ENCODE measurements at places on chromosomes 12 and 14.

GRCh38 chr14:33307691-33308251 is 369.1 kb downstream of the NPAS3 start:
- peak; percentile 81 for DNase-seq

GRCh38 chr14:68811171-68811570 is 18.3 kb upstream of the ZFP36L1 start:
- DNase-seq = no peak

DNA sequence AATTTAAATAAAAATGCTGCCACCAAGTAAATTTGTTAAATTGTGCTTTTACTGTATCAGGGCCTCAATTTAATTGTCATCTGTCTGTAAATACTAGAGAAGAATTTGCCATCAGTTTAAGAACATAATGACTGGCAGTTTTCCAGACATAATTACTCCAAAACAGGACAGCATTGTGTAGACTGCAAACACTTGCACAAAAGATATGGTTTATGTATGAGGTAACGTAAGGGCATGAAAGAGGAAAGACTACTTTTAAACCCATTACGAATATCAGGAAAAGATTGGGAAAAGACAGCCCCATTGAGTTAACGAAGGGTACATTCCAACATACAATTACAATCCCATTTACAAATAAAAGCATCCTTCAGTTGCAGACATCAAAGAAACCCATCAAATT is 59.8 kb upstream of the KRR1 start:
- no peak for DNase-seq

GRCh38 chr12:110798461-110798860 is 48.3 kb upstream of the CCDC63 start:
- DNase-seq = no peak

GRCh38 chr12:61521258-61521657 is 738.9 kb upstream of the USP15 start:
- DNase-seq = no peak

GRCh38 chr12:52338241-52338960 is 17.2 kb upstream of the KRT83 start:
- no peak for DNase-seq

- DNase-seq = peak; percentile 11
Measured at GRCh38 chr14:53742233-53742620, 214.4 kb downstream of the BMP4 start.

DNA sequence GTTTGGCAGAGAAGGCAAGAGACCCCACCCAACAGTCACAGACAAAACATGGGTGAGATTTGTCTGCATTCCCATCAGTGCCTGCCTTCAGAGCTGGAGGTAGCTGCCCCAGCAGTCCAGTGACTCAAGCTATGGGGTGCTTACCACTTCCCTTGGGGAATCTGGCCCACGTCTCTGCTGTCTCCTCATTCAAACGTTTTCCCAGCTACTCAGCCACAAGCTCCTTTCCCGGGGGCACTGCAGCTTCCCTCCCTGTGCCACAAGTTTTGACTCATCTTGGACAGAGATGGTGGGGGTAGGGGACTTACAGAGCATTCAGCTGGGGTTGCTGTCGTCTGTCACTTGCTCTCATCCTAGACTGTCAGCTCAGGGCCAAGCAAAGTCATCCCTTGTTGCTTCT is 66.6 kb downstream of the FBXL14 start:
- no peak for DNase-seq

- DNase-seq = no peak
Measured at GRCh38 chr12:89140141-89140540, 212.2 kb downstream of the DUSP6 start.

- DNase-seq = no peak
Measured at GRCh38 chr12:72388322-72388721, 116.2 kb downstream of the TRHDE start.

- no peak for DNase-seq
Measured at GRCh38 chr12:68633614-68634558, 23.2 kb downstream of the RAP1B start.

DNA sequence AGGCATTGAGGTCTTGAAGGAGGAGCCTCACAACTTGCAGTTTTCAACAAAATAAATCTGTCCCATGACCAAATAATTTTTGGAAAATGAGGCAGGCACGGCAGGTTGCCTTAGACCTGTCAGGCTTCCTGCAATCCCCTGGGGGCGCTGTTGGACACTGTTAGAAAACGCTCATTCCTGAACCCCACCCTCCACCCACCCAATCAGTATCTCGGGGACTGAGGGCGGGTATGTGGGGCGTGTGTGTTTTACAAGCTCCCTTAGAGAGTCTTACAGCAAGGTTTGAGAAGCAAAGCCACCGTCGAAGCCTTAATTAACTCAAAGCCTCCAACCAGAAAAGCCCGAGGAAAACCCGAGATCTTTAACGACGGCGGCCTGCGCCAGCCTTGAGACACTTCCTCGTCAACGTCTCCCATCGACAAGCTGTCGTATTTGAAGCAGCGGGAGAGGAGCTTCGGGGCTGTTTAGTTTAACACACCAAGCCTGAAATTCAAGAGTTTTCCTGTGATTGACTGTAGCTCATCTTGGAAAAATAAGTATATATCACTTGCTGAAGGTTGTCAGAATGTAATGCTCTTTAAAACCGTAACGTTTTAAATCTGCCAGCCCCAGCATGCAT is 123.0 kb downstream of the GLT1D1 start:
- peak; percentile 36 for DNase-seq

DNA sequence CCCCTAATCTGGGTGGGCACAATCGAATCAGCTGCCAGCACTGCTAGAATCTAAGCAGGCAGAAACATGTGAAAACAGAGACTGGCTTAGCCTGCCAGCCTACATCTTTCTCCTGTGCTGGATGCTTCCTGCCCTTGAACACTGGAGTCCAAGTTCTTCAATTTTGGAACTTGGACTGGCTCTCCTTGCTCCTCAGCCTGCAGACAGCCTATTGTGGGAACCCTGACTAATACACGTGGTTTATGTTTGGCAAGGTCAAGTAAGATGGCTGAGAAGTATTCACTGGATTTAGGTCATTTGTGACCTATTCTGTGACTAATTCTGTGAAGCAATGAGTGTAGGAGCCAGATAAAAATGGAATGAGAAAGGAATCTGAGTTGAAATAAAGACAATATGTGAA is 11.0 kb downstream of the GPR135 start:
- DNase-seq = peak; percentile 82

GRCh38 chr12:14681625-14682024 is 14.8 kb downstream of the GUCY2C start:
- no peak for DNase-seq

- no peak for DNase-seq
Measured at GRCh38 chr12:3668479-3669165, 84.3 kb downstream of the CRACR2A start.

GRCh38 chr12:121003650-121004049 is 12.6 kb downstream of the C12orf43 start:
- DNase-seq = no peak

DNA sequence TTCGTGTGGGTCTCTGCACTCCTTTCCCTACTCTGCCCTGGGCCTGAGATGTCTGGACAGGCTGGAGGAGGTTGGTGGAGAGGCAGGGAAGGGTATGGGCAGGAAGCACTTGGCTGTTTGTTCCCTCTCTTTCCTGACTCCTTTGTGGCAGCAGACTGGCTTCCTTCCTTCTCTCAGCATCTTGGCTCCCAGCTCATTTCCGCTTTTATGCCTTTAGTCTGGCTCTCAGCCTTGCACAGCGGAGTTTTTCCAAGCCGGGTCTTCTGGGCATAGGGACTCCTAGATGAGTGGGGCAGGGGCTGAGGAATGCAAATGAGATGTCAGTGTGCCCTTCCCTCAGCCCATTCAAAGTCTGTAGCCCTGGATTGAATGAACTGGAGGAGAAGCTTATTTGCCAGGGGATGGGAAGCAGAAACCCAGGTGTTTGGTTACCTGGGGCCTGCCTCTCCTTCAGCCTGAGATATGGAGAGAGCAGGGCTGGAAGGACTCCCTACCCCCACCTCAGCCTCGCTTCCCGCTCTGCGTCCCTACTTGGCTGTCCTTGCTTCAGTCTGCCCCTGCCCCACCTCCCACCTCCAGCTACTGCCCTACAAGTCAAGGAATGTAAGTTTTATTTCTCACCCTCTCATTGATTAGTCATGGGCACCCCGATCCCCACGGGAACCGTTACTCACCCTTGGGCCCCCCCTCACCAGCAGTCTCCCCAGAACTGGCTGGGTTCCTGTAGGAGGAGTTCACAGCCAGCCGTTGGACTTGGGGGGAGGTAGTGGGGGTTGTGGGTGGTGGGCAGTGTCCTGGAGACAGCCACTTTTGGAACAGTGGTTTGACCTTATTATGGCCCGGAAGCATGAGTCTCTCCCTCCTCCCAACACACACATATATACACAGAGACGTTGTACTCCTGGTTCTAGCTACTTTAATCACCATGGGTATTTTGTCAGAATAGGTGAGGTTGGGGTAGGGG is 9.3 kb upstream of the ITGA5 start:
- peak; percentile 72 for DNase-seq

DNA sequence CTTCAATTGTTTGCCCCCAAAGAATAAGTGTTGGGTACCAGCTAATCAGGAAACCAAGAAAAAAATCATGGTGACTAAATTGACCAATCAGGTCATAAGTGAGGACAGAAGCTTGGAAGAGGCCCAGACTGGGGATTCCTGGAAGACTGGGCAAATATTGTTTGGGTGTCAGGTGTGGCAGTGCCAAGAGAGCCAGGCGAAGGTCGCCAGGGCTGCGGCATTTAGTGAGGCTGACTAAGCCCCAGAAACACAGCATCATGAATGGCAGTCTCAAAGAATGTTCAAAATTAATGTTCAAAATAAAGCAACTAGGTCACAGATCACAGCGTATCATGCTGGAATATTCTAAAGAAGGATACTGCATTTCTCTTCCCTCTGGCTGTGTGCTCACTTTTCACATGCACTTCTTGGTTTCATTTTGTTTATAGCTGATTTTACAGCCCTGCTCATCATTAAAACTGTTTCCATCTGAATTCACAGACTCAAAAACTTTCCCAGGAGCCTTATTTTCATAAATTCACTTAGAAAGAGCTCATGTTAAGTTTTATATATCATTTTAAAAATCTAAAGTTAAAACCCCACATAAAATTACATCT is 85.3 kb upstream of the OVCH1 start:
- no peak for DNase-seq

DNA sequence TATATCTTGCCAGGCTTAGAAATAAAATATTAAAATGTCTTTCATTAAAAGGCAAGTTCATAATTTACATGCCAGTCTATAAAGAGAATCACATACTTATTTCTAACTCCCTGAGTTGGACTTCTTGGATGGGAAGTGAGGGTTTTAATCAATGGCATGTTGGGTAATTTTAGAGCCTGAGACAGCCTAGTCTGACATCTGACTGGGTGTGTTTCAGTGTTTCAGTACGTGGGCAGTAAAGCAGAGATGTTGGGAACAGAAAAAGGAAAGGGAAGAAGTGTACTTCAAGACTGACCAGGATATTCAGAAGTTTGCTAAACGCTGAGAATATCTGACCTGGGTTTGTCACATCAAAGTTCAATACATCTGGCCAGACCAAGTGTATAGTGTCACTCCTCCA is 171.8 kb downstream of the BTG1 start:
- no peak for DNase-seq

GRCh38 chr14:74604157-74604556 is 7.9 kb downstream of the LTBP2 start:
- no peak for DNase-seq

GRCh38 chr12:98901189-98901588 is 256.1 kb downstream of the APAF1 start:
- peak; percentile 21 for DNase-seq

GRCh38 chr14:83607682-83608081 is 1922.3 kb upstream of the FLRT2 start:
- no peak for DNase-seq

DNA sequence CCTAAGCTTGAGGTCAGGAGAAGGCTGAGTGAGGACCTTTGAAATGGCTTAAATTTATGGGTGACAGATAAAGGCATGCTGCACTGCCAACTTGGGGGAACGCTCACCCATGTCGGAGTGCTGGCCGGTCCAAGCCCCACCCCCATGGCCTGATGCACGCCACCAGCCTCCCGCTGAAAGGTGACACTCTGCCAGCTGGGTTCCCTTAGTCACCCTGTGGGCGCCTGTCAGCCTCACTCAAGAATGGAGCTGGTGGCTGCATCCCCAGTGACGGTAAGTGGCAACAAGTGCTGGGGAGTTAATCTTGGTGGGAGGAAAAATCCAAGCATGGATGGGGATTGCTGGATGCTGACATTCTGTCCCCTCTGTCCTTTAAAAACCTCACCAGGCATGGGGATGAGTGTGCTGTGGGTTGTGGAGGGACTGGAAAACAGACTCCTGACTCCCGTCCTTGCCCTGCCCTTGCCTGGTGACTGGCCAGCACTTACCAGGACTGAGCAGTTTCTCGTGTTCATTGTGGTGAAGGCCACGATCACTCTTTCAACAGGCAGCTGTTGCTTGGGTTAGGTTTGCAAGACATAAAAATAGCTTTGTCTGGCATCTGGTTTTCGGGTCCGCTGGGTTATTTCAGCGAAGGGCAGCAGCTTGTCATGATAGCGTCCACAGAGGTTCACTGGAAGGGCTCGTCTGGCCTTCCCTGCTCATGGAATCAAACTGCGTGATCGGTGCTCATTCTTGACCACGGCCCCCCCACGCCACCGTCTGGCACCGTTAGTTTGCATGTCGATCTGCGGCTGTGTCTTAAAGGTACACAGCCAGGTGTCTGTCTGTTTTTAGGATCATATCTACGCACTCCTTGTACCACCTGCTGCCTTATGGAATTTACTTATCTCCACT is 15.0 kb downstream of the ACACB start:
- DNase-seq = no peak

- no peak for DNase-seq
Measured at GRCh38 chr14:47269756-47270492, 405.5 kb downstream of the MDGA2 start.

GRCh38 chr14:78790271-78790670 is 620.1 kb downstream of the NRXN3 start:
- no peak for DNase-seq

GRCh38 chr12:38409511-38409910 is 92.9 kb downstream of the ALG10B start:
- DNase-seq = no peak

- DNase-seq = peak; percentile 15
Measured at GRCh38 chr12:102095677-102096263, 24.1 kb downstream of the NUP37 start.

GRCh38 chr12:69065775-69066174 is 132.8 kb upstream of the CPM start:
- DNase-seq = no peak

All from muscle of back (tissue), 13 donors.